Brain pericyte (primary cell): ENCODE measurements at places on chromosomes 7 and 10.

DNA sequence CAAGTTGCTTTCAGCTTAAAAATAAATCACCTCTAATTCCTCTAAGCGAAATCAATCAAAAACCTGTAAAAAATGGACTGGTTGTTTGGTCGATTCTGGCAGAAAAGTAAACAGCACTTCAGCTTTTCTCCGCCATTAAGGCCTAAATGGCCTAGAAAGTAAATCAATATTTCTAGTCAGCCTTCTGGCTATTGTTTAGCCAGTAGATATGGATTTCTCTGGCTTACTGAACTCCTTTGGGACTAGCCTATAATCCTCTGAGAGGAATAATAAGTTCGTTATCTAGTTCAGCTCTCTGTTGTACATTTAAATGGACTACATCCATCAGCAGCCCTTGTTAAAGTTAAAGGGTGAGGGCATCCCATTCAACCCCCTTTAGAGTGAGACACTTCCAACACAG lies 400.1 kb upstream of the ETV1 start:
- DNase-seq: no peak

- DNase-seq: no peak
These were observed 13.9 kb downstream of the ARHGAP22 start for GRCh38 chr10:48590945-48591344.

DNA sequence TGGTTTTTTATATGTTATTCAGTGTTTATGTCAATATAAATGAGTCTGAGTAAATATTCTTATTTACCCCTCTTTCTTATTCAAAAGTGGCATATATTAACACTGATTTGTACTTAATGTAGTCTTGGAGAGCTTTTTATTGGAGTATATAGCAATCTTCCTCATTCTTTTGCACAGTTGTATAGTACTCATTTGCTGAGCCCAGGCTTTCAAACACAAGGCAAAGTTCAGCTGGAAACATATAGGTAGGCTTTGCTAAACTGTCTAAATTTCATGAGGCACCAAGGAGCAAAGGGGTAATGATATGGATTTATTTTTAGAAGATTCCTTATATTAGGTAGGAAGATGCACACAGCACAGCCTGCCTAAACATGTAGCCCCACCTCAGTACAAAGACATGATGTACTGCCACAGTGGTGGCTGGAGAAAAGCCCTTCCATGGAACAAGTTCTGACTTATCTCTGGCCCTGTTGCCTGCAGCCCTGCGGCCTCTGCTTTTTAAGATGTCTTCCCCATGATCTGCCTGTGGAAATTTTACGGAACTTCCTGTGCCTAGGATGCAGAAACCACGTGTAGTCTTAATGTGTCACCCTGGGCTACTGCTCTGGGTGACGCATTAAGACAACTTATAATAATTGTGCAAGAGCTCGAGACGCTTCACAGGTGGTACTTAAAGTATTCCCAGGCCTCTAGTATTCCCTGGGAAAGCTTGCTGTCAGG lies 9.6 kb upstream of the PDCD4 start:
- no peak for DNase-seq

- DNase-seq: no peak
These were observed 114.5 kb upstream of the CAV2 start for GRCh38 chr7:116384936-116385635.

- no peak for DNase-seq
These were observed 292.8 kb downstream of the ANKRD7 start for GRCh38 chr7:118517275-118517674.

GRCh38 chr7:5345671-5346070 lies 62.9 kb downstream of the SLC29A4 start:
- no peak for DNase-seq

DNA sequence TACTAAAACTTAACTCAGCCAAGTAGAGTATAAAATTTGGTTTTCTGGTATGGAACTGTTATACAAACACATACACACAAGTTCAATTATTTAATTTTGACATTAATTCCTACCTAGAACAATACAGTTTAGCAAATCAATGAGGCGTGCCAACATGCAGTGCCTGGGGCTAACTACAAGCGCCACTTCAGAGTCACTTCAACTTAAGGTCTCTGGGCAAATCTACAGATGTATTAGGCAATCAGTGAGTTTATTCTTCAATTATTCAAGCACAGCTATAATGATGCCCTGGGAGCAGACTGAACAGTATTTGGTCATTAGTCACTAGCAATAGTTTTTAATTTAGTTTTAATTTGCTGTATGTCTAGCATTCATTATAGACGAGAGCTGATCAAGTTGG lies 51.6 kb downstream of the HIBADH start:
- no peak for DNase-seq

DNA sequence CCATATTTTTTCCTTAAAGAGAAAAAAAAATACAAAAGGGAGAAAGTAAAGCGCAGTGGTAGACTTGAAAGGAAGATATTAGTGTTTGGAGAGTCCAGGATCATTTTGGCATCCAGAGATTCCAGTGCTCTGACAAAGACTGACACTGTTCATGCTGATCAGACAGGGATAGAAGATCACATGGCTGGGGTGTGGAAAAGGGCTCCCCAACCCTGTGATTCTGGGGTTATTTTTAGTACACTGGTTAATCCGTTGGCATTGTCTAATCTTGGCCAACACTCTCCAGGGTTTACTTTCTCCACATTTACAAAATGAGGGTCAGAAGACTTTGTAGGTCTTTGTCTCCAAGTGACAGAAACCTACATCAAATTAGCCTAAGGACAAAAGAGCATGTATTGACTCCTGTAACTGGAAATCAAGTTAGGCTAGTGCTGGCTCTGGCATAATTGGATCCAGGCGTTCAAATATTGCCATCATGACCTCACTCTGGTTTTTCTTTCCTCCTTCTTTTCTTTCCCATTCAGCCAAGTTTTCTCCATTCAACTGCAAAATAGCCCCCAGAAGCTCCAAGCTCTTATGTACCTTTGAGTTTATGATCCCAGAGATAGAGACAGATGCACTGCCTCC lies 181.6 kb downstream of the PHTF2 start:
- no peak for DNase-seq

- no peak for DNase-seq
These were observed 205.3 kb upstream of the HDAC9 start for GRCh38 chr7:18290223-18290622.

- DNase-seq: no peak
These were observed 73.2 kb downstream of the INHBA start for GRCh38 chr7:41629711-41630111.

GRCh38 chr7:44772440-44772839 lies 23.8 kb downstream of the ZMIZ2 start:
- DNase-seq: no peak

GRCh38 chr10:86295791-86296190 lies 70.8 kb downstream of the GRID1 start:
- DNase-seq: no peak

DNA sequence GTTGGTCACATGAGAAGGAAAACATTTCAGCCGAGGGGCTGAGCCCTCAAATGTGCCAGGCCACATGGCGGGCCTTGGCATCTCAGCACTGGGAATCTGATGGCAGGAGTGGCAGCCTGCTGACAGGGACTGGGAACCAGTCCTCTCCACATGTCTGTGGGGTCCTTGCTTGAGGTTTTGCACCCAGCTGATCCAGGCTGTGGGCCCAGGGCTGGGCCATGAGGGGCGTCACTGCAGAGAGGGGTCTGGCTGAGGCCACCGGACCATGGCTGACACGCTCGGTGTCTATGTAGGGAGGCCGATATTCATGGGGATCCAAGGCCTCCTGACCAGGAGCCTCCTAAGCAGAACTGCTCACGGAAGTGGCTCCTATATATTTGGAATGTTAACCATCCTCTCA lies 31.0 kb upstream of the PWWP2B start:
- no peak for DNase-seq

DNA sequence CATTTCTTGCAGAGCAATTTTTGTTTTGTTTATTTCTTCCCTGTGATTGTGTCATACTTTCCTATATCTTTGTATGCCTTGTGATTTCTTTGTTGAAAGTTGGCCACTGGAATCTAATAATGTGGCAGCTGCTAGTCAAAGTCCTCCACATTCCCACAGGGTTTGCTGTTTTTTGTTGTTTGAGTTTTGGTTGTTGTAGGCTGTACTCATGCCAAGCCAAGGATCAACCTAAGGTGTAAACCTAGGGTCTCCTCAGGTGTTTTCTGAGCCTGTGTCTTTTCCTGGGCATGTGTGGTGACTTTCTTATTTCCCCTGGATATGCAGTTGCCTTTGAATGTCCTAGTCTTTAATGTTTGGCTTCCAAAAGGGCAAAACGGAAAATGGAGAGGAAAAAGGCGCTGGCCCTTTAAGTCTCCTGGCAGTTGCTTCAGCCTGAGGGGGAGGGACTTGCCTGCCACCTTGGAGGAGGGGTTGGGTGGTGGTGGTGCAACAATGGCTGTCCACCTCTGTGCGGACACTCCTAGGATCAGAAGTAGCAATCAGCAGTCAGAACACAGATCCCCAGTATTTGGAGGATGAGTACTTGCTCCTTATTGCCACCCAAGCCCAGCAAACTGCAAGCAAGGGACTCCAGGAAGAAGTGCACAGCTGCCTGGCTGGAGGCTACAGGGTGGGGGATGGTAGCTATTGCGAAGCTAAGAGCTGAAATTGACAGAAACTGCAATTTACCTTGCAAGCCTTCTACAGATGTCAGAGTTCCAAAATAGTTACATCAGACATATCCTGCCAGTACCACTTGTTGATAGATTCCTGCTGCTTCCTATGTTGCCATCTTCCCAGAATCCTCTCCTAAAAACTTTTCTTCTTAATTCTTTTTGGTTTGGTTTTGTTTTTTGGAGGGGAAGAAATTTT lies 5.6 kb upstream of the ZNF518A start:
- no peak for DNase-seq

DNA sequence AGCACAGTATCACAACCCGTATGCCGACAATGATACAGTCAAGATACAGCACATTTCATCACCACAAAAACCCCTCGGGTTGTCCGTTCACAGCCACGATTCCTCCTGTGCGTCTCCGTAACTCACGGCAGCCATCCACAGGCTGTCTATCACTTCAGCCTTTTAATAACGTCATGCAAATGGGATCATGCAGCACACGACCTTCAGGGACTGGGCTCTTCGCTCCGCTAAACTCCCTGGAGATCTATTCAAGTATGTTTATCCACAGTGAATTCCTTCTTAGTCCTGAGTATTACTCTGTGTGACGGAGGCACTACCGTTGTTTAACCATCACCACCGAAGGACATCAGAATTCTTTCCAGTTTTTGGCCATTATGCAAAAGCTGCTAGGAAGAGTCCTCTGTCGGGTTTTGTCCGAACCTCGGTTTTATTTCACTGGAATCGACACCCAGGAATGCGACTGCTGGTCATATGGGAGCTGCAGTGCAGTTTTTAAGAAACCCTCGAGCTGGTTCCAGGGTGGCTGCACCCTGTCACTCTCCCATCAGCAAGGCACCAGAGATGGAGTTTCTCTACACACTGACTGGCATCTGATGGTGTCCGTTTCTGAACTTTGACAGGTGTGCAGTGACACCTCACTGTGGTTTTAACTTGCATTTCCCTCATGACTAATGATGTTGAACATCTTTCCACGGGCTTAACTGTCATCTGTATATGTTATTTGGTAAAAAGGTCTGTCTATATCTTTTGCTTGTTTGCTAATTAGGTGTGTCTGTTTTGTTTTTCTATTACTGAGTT lies 193.6 kb downstream of the MAD1L1 start:
- DNase-seq: no peak

- DNase-seq: no peak
These were observed 26.1 kb downstream of the FAM53B start for GRCh38 chr10:124717911-124718741.

- DNase-seq: no peak
These were observed 124.3 kb downstream of the PTPRN2 start for GRCh38 chr7:158463317-158463716.

- no peak for DNase-seq
These were observed 19.4 kb downstream of the CYP2C8 start for GRCh38 chr10:95049919-95050318.

GRCh38 chr10:110804376-110804775 lies 67.4 kb upstream of the PDCD4 start:
- no peak for DNase-seq

DNA sequence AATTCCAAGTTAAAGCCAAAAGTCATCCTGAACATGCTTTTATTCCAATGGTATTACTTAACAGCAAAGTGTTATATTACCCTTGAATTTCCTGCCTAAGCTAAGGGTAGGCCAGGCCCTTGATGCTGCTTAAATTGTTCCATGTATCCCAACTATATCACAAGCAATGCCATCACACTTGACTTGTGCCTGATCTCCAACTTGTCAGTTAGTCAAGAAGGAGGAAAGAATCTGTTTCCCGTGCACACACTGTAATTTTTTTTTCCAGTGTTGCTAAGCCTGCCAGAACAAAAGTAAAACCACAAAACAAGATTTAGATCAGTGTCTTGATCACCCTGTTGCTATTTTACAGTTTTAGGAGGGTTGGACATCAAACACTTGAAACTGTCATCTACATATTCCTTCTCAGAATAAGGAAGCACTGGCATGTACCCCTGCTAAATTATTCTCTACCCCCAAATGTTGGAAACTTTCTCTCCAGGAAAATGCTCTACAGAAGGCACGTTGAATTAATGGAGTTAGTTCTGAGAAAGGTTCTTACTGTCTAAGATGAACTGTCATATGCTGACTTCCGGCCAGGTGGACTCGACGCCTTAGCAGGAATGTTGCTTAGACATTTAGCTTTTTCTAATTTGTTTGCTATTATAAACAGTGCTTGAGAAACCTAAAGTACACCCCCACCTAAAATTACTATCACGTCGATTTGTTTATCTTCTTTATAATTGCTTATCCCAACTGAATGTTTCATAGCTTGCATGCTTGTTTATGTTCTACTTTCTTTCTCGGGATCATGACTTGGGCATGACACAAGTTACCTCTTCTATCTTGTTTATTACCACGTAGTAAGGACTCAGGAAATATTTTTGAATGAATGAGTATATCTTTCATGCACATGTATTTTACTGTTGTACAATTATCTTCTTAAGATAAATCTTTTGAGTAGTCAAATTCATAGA lies 105.5 kb upstream of the ZNF438 start:
- DNase-seq: no peak

- no peak for DNase-seq
These were observed 1.8 kb upstream of the HOXA11 start for GRCh38 chr7:27186668-27187474.

- no peak for DNase-seq
These were observed 243.3 kb upstream of the CDC14C start for GRCh38 chr7:48681006-48681405.

DNA sequence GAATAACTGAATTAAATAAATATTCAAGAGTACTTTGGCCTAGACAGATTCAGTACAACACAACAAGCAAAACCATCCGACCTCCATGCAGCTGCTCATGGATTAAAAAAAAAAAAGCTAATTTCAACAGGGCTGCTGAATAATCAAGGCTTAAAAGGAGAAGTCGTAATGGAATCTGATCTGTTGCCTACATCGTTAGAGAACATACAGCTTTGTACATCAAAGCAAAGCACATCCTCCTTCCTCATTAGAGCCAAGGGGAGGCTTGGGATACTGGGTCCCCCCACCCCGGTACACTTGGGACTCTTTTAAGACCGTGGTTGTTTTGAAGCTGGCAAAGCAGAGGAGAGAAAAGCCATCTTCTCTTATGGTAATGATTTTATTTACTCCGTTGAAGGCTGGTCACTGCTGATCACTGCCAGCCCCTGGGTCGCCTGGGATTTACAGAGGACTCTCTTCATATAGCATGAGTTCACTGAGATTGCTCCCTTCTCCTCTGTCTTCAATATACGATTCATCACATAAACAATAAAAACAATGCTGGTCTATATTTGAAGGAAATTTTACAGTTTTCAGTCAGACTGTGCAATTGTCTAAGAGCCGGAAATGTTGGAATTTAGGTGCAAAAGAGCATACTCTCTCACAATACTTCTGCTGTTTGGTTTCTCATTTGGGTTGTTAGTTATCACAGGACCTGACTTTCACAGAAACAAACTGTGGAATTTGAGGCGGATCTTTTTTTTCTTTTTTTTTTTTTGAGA lies 148.8 kb downstream of the FAM107B start:
- DNase-seq: no peak

GRCh38 chr10:38007551-38007950 lies 2.9 kb upstream of the ZNF33A start:
- no peak for DNase-seq
